ENCODE measurements at places on chromosomes 6 and 20.
A peak's percentile ranks its signal among the peaks of the same experiment; 100 is the strongest.

DNA sequence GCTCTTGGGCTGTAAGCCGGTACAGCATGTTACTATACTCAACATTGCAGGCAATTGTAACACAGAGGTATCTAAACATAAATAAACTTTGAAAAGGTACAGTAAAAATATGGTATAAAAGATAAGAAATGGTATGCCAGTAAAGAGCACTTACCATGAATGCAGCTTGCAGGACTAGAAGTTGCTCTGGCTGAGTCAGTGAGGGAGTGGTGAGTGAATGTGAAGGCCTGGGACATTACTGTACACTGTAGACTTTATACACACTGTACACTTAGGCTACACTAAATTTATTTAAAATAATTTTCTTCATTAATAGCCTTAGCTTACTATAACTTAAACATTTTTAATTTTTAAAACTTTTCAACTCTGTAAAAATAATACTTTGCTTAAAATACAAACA lies 37.8 kb upstream of the ANKEF1 start:
- DNase-seq = no peak

DNA sequence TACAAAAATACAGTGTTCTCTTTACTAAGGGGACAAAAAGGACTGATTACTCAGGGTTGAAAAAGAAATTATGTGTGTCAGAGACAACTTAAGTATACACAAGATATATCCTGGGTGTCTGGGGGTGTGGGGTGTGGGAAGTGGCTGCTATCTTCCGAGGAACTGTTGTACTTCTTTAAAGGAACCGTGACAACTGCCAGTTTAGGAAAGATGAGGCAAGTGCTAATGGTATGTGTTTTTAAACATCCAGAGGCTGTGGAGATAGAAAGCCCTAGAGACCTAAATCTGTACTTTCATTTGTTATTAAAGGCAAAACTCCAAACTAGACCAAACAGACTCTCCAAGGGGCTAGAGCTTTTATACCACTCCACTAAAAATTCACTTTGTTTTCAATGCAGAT lies 95.6 kb downstream of the SNAP25 start:
- DNase-seq = no peak

GRCh38 chr6:94401311-94401710 lies 982.0 kb upstream of the EPHA7 start:
- no peak for DNase-seq

DNA sequence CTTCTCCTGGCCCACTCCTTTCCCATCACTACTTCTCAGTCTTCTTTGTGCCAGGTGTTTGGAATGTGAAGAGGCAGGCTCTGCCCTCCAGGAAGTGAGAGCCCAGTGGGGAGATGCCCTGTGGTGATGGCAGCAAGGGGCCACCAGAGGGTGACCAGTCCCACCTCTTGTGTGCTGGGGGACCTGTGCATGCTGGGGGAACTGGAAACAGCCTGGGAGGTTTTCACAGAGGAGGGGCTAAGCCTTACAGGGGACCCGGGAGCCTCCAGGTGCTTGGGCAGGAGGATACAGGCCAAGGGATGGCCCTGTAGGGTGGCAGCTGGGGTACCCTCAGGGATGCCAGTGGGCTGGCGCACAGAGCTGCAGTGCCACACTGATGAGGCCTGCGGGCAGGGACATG lies 72.3 kb downstream of the RAMACL start:
- no peak for DNase-seq

DNA sequence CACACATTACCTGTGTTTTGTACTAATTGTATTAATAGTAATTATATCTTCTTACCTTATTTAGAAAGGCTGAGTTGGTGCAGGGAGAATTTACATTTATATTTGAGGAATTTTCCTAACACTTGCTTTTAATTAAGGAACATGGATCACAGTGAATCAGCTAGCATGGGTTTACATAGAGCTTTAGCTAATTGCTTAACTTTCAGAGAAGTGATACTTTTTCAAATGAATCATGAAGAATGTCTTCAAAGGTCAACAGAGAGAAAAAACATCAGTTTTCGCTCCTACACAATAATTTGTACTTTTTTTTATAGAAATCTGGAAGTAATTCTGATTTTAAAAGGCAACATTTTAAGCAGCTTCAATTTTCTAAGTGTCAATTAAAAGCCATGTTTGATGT lies 195.0 kb upstream of the HEY2 start:
- DNase-seq = no peak

GRCh38 chr6:112929641-112930040 lies 582.5 kb downstream of the RFPL4B start:
- peak; percentile 14 for DNase-seq

GRCh38 chr20:56373942-56374341 lies 15.2 kb downstream of the FAM210B start:
- DNase-seq = peak; percentile 84

- DNase-seq = no peak
Measured at GRCh38 chr20:23365390-23366165, 3.6 kb downstream of the GZF1 start.

- peak; percentile 21 for DNase-seq
Measured at GRCh38 chr6:124977067-124977908, 15.1 kb downstream of the RNF217 start.

DNA sequence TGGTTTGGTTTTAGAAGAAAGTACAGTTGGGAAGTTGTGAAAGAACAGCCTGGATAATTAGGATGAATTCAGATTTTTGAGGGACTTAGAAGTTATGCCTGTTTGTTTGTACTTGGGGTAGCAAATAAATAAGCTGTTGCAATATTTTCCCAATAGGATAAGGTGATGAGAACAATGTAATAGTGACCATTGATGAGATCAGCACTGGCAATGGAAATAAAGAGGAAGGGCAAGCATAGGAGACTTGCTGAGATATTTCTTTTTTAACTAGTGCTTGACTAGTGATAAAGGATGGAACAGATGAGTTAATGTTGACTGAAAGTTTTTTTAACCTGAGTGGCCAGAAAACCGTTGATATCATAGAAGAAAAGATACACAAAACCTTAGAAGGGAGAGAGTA lies 498.8 kb downstream of the CDKAL1 start:
- no peak for DNase-seq

GRCh38 chr6:88359530-88360202 lies 193.5 kb upstream of the CNR1 start:
- no peak for DNase-seq

GRCh38 chr6:31467151-31467550 lies 30.8 kb upstream of the MICB start:
- DNase-seq = no peak

DNA sequence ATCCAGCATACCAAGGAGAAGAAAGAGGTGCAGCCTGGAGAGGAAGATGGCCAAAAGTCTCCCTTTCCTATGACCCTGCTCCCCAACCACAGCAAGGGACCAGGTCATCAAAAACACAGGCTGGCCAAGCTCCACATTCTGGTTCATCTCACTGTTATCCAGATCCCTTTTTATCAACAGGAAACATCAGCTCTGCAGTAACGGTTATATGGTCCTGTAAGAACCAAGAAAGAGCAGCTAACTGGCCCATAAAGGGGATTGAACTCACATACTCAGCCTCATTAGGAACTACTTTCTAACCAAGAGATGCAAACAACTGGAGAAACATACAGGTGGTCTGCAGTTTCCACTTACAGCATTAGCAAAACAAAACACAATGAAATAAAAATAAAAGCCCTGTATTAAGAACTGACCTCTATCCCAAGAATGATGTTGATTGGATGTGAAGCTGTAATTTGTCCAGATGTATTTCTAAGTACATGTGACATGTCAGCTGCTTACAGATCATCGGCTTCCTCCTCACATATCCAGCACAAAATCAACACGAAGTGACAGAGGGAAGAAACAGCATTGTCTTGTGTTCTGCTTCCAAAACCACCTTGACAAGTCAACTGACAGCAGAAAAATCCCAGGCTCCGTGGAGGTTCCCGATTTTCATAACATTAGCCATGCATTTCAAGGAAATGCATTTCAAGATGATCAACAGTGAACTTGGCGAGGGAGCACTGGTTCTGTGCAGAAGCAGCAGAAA lies 557.2 kb upstream of the AGPAT4 start:
- no peak for DNase-seq

DNA sequence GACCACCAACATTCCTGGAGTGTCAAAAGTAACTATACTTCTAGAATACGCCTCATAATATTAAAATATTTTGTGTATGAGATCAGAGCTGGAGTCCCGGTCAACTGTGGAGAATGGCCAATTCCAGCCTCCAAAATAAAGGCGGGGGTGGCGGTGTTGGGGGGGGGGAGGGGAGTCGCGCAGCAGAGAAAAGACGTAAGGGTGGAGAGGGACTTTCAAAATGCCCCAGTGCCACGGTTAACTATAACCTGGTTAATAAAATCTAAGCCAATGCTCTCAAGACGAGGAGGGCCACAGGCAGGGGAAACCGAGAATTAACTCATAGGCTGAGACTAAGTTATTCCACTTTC lies 1.3 kb downstream of the NUP153 start:
- DNase-seq = peak; percentile 90

DNA sequence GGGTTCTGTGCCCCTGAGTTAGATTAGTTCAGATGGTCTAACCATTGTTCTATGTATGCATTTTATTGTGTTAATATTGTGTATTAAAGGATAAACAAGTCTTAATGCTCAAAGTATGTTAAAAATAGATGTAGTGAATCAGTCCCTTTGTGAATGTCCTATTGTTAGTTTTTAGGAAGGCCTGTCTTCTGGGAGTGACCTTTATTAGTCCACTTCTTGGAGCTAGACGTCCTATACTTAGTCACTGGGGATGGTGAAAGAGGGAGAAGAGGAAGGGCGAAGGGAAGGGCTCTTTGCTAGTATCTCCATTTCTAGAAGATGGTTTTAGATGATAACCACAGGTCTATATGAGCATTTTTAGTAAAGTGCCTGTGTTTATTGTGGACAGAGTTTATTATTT lies 12.3 kb upstream of the HMGN4 start:
- no peak for DNase-seq

DNA sequence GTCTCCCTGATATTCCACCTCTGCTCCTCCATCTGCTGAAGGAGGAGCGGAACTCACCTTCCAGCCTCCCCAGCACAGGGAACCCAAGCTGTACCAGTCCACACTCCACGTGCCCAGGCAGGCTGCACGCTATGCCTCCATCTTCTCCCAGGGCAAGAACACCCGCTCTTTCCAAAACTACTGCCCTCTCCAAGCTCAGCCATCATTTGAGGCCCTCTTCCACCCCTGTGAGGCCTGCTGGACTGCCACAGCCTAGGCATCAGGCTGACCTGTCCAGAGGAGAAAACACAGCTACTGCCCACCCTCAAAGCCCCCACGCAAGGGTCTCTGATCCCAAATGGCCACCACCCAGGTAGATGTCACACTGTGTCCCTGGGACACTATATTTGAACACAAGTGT lies 99.9 kb downstream of the PRND start:
- no peak for DNase-seq

GRCh38 chr6:53640361-53640760 lies 25.2 kb downstream of the KLHL31 start:
- DNase-seq = no peak

DNA sequence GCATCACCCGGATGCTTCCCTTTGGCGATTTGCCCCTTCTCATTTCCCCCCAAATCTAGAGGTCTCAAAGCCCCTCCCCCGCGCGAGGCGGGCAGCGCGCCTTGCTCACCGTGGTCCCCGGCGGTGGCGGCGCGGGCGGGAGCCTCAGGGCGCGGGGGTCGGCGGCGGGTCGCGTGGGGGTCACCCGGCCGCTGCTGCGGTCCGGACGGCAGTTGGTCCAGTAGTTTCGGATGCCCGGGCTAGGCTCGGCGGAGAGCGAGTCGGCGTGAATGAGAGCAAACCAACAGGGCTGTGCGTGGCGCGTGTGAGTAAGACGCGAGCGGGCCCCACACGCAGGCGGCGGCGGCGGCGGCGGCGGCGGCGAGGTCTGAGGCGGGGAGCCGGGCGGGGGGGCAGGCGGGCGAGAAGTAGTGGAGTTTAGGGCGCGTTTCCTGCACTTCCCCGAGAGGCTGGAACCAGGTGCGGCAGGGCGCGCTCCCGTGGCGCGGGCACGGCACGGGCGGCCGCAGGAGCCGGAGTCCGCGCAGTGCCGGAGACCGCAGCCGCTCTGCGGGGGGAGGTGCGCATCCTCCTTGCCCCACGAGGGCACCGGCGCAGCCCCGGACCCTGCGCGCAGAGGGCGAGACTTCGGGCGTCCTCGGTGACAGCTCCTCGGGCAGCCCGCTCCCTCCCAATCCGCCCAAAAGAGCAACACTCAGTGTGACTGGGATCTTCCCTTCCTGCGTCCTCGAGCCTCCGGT lies 567 bp downstream of the HS3ST5 start:
- DNase-seq = peak; percentile 36

DNA sequence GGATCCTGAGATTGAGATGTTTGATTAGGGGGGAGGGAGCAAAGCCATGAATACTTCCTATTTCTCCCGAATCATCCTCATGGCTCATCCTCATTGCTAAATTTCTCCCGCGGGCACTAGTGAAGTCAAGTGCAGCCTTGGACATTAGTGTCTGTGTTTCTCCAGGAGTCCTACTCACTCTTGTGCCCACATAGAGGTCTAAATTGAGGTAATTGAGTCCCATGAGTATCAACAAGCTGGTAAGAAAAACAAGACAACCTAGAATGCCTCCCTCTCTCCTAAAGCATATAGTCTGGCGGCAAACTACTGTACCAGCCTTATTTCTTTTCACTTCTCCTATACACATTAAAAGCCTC lies 420 bp downstream of the CENPQ start:
- DNase-seq = peak; percentile 3

- no peak for DNase-seq
Measured at GRCh38 chr6:55320696-55321086, 6.6 kb upstream of the GFRAL start.

GRCh38 chr20:5191829-5192569 lies 65.2 kb downstream of the CDS2 start:
- DNase-seq = peak; percentile 85

DNA sequence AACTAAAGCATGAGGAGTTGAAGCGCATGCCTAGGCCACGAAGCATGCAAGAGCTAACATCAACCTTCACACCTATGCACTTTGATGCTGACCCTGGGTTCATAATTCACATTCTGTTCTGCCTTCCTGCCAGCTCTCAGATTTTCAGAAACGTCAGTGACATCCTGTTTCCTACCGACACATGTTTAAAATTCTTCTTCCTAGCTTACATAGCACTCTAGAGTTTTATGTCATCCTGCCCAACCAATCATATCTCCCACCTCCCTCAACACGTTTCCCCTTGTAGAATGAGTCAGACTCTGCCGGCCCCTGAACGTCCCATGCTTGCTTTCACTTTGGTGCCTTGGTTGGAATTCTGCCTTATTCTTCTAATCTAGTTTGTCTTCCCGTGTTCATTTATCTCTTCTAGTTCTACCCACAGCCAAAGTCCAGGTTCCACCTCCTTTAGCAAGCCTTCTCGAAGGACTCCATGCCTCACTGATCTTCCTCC lies 97.2 kb upstream of the MAP7 start:
- peak; percentile 41 for DNase-seq

- peak; percentile 9 for DNase-seq
Measured at GRCh38 chr6:56483929-56484328, 158.8 kb downstream of the DST start.

DNA sequence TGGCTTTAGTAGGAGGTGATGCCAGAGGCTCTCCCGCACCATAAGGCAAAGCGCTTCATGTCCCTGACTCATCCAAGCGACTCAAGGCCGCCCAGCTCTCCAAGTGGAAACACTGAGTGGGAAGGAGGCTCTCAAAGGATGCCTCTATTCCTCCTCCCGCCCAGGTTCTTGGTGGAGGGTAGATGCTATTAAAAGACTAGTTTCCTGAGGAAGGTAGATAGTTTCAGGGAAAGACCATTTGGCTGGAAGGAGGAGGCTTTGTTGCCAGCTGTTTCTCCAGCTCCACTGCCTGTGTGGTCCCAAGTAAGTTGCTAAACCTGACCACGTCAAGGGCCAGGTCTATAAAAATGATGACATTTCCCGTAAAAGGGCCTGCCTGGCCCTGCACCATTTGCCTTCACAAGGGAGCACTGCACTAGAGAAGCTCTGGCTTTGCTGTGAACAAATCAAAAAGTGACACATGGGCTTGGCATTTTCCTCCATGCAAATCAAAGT lies 48.2 kb downstream of the GMDS start:
- DNase-seq = no peak

All from GM03348 (cell line).